ENCODE measurements at places on chromosomes 11 and 22.

- DNase-seq = no peak
These were observed 143.0 kb downstream of the APIP start for GRCh38 chr11:34773211-34773610.

- DNase-seq = peak; percentile 76
These were observed 128.1 kb upstream of the TOP3B start for GRCh38 chr22:22110548-22111266.

DNA sequence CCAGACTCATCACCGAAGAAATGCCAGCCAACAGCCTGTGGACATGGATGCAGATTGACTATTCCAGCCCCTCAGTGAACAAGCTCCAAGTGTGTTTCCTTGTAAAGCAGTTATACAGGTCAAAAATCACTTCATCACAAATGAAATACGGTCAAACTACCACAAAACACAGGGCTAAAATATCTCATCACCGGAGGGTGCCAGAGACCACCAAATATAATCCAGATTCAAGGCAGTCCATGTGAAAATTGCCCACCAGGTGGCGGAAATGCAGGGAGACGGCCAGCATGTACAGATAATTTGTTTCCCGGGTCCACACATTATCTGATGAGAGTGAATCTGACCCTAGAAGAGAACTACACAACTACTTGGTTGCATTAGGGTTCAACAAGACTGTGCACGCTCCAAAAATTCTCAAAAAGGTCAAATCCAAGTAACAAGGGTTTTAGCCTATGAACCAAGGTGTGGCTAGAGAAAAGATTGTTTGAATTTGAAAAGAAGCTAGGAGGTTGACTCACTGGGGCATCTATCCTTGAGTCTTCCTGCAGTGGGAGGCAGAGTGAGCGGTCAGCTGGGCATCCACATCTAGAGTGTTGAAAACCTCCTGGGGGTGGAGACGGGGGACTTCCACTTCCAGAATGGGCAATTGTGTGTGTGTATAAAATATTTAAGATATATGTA lies 71.7 kb downstream of the IGLL5 start:
- peak; percentile 88 for DNase-seq

DNA sequence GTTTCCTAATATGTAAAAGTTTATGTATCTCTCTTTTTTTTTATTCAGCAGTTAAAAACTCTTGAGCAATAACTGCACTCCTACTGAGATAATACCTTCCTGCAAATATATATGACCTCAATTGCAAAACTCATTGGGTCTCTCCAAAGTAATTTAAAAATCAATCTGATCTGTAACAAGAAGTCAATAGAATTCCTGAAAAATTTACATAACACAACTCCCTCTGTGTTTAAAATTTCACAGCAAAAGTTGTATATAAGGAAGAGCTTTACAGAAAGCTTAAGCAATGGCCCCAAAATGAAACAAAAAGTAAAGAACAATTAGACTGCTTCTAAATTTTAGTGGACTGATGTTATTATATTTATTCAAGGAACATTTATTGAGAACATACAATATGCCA lies 313.4 kb downstream of the DLG2 start:
- DNase-seq = no peak

GRCh38 chr11:123251657-123252344 lies 56.8 kb upstream of the CLMP start:
- peak; percentile 64 for DNase-seq

DNA sequence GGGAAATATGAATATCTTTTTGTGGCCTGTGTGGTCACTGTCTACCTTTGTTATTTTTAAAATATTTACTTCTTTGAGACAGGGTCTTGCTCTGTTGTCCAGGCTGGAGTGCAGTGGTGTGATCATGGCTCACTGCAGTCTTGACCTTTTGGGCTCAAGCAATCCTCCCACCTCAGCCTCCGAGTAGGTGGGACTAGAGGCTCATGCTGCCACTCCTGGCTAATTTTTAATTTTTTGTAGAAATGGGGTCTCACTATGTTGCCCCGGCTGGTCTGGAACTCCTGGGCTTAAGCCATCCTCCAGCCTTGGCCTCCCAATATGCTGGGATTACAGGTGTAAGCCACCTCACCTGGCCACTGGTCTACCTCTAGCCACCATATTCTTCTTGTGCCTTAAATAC lies 3.5 kb upstream of the EIF3D start:
- no peak for DNase-seq

DNA sequence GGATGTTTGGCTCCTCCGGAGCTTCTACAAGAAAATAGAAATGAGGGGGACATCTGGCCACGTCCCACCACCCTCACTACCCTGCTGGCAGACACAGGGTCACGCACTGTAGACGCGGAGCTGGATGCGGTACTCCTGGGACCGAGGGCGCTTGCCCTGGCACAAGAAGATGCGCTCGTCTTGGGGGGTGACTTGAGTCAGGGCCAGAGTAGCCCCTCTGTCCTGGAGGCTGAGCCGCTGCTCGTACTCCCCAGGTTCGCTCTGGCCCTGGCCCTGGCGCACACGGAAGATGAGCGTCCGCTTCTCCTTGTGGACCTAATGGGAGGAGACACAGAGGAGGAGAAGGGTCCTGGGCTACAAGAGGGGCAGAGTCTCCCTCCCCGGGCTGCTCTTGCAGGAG lies 2.2 kb downstream of the MCAM start:
- DNase-seq = no peak

GRCh38 chr11:66970807-66971442 lies 4.2 kb upstream of the C11orf86 start:
- peak; percentile 100 for DNase-seq

GRCh38 chr11:117199053-117199915 lies at the start of gene TAGLN:
Gene TAGLN (plus strand): TSS chr11:117199370. CDS start chr11:117203014, 3,644 bp downstream.
- DNase-seq = peak; percentile 95

DNA sequence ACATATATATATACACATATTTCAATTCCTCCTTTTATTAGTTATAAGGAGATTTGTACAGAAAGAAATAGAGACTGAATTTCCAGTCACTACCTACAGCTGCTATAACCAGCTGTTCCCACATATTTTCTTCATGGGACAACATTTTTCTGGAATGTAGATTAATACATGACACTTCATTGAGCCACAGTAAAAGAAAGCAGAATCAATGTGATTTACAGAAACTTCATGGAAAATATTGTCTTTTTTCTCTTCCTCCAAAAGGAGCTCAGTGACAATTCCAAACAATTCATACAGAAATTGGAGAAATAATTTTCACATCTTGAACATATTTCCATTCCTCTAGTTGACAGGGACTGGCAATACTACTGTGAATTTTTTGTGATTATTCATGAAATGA lies 249.2 kb downstream of the DLG2 start:
- DNase-seq = no peak

DNA sequence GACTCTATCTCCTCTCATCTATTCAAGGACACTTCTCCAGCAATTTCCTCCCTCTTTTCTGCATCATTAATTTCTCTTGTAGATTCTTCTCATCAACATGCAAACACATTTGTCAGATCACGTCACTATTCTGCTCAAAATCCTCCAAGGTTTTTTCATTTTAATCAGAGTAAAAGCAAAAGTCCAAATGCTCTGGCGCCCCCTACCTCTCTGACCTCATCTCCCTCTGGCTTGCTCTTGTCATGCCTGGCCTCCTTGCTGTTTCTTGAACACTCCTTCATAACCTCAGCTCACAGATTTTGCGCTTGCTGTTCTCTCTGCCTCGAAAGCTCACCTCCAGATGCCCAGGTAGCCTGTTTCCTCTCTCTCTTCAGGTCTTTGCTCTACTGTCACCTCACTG lies 22.4 kb downstream of the RTCB start:
- peak; percentile 44 for DNase-seq

DNA sequence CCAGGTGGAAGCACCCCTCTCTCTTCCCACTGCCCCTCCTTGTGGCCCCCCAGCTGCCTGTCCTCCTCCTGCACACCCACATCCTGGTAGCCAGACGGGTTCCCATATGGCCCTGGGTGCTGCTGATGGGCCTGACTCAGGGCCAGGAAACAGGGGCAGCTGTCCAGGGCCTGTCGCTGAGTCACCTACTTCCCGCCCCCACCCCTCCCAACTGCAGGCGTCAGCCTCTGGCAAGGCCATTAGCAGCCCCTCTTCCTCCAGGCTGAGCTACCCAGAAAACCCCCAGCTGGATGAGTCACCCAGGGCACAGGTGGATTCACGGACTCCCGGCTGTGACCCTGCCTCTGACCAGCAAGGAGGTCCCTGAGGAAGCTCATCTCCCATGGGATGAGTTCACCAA lies 6.9 kb upstream of the GAL start:
- peak; percentile 47 for DNase-seq

- peak; percentile 70 for DNase-seq
These were observed 20.8 kb upstream of the IL18BP start for GRCh38 chr11:71977743-71978418.

- peak; percentile 97 for DNase-seq
These were observed at the start of the genes RPS25 and TRAPPC4 for GRCh38 chr11:119018074-119018938. Gene RPS25 (minus strand): TSS chr11:119018343. CDS start chr11:119018284, 59 bp downstream. Gene TRAPPC4 (plus strand): TSS chr11:119018766. CDS start chr11:119018796, 30 bp downstream.

- DNase-seq = peak; percentile 59
These were observed 32.9 kb upstream of the HORMAD2 start for GRCh38 chr22:30047364-30047738.

DNA sequence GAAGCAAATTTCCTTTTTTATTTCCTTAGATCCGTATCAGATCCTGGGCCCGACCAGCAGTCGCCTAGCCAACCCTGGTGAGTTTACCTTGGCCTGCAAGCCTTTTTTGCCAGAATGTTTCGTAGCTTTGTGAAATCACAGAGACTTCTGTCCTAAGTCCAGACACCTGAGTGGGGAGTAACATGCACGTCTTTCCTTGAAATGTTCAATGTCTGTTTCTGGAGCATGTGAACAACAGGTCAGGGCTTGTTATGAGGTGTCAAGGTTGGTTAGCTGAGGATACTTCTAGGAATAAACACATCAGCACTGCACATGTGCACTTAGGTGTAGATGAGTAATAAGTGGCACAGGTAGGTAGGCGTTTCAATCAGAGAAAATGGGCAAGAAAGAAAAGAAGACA lies 58.0 kb downstream of the KCNJ1 start:
- DNase-seq = no peak

- no peak for DNase-seq
These were observed 1342.7 kb upstream of the TENM4 start for GRCh38 chr11:80783561-80783960.

- DNase-seq = peak; percentile 53
These were observed 1.6 kb downstream of the APOL2 start for GRCh38 chr22:36237462-36238372.

GRCh38 chr11:36261094-36261493 lies 28.1 kb downstream of the COMMD9 start:
- no peak for DNase-seq

DNA sequence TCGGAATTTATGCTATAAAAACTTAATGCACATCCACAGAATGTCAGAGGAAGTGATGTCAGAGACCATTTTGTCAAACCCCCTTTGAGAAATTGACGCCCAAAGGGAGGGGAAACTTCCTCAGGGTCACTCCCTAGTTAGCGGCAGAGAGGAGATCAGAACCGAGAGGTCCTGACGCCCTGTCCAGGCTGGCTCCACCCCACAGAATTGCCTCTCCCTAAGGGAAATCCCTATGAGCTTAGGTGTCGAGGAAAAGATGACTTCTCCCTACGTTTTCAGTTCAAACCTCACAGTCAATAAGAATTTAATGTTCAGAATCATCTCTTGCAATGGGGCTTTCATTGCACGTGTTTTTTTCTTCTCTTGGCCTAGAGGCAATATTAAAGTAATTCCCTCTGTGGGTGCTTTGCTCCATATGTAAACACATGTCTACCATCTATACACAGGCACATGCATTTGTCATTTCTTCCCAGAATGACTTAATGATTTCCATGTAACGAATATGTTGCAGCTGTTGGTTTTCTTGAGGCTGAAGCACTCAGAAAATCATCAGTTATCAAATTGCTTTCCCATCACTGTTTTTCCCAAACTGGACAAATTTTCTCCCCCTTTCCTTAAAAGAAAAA lies 148.7 kb upstream of the TIMP3 start:
- DNase-seq = no peak

DNA sequence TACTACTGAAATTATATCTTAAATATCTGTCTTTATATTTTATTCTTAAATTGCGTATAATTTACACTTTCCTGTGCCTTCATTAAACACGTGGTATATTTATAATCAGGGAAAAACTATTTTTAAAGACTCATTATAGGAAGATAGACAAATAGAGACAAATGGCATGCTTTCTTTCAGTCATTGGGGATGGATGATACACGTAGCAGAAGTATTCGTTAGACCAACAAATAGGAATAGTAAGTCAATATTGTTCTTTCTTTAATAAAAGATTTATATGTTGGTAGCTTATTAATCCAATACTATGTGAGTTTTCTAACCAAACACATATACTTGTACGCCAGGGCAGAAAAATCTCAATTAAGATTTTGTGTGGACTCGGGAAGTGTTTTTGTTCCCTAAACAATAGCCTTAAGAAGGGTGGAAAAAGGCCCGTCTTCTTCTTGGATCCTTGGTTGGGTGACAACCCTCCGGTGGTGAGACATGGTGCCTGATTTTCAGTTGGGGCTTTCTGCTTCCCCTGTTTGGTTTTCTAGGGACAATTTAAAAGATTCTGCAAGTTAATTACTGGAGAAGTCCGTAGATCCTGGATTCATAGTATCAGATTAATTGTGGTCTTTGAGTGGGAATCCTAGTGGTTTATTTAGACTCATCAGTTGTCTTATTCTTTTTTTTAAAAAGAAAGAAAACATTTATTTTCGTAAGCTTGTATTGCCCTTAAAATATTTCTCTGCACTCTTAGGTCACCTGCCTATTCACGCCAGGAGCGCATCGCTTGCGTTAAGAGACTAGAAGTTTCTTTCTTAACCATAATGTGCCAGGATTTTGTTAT lies 83.5 kb upstream of the WNT7B start:
- no peak for DNase-seq

DNA sequence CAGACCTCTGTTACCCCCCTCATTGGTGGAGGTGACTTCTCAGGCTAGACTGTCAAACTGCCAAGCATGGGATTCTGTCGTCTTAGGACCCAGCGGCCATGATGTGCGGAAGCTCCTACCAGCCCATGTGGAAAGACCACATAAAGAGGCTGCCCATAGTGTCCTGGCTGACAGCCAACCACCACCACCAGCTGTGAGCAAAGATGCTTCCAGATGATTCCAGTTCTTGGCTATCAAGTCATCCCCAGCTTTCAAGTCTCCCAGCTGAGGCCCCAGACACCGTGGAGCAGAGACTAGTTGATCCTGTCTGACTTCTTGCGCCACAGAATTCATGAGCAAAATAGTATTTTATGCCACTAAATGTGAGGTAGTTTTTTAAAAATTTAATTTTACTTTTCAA lies 32.9 kb downstream of the SCUBE1 start:
- no peak for DNase-seq

- DNase-seq = no peak
These were observed 1.5 kb upstream of the AGBL2 start for GRCh38 chr11:47716692-47717091.

- peak; percentile 56 for DNase-seq
These were observed 23.2 kb downstream of the COMMD9 start for GRCh38 chr11:36265793-36266628.

DNA sequence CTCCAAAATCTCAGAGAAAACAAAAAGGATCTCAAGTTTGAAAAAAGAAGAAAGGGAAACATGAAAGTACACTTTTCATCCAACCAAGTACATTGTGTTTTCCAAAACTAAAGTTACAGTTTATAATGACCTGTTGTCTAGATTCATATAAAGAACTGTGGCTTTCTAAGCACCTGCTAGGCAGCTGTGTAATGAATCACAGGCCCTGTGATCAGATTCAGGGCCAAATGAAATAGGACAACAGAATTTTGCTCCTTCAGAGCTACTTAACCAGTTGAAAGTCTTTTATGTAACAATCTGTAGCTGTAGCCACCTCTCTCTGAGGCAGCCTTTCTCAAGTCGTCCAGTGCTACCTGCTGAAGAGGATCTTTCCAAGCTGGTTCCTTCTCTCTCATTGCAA lies 960.0 kb upstream of the RAG2 start:
- DNase-seq = no peak
